Fibroblast of the aortic adventitia (primary cell): ENCODE measurements at places on chromosomes 2 and 18. TPM values are rescaled to one million over a fixed set of nuclear protein-coding genes. Genes with fewer than 3 reads are reported as not detected.

SLC9A2 gene
- total RNA-seq: under 0.01 TPM in 1 of 2 replicates, not detected in the other

ARPC2 gene
- 121 and 368 TPM in 2 replicates for total RNA-seq

PID1 gene
- total RNA-seq: 0.57 and 13.0 TPM in 2 replicates

CD8A gene
- not detected in 2 replicates for total RNA-seq

CMPK2 gene
- 1.9 and 11.0 TPM in 2 replicates for total RNA-seq

HSPE1 gene
- total RNA-seq: 66.3 and 98.5 TPM in 2 replicates

XPO1 gene
- 201 and 220 TPM in 2 replicates for total RNA-seq

G6PC2 gene
- not detected in 2 replicates for total RNA-seq

SPATA3 gene
- total RNA-seq: not detected in 2 replicates

SPP2 gene
- total RNA-seq: 0.36 TPM in 1 of 2 replicates, not detected in the other

PLEK gene
- under 0.01 TPM in 1 of 2 replicates, not detected in the other for total RNA-seq

RNU2-63P gene
- not detected in 2 replicates for total RNA-seq

NAPG gene
- 44.6 and 73.6 TPM in 2 replicates for total RNA-seq

RAMP1 gene
- 3.1 and 3.4 TPM in 2 replicates for total RNA-seq

FAM117B gene
- 4.7 and 5.5 TPM in 2 replicates for total RNA-seq

PDE1A gene
- 18.7 and 34.9 TPM in 2 replicates for total RNA-seq

EIF2AK2 gene
- total RNA-seq: 38.8 and 53.8 TPM in 2 replicates

SMAD7 gene
- 10.5 and 27.2 TPM in 2 replicates for total RNA-seq

ZNF396 gene
- 2.0 and 2.4 TPM in 2 replicates for total RNA-seq

GPR55 gene
- under 0.01 TPM in 1 of 2 replicates, not detected in the other for total RNA-seq

OR6B2 gene
- not detected in 2 replicates for total RNA-seq

EFEMP1 gene
- 652 and 1,009 TPM in 2 replicates for total RNA-seq

KATNAL2 gene
- total RNA-seq: 2.7 and 10.4 TPM in 2 replicates

TMEM178A gene
- 0.36 TPM in 1 of 2 replicates, not detected in the other for total RNA-seq

CTAGE1 gene
- not detected in 2 replicates for total RNA-seq

MLPH gene
- 5.2 and 6.1 TPM in 2 replicates for total RNA-seq

DUSP19 gene
- total RNA-seq: 1.6 and 4.8 TPM in 2 replicates

MERTK gene
- total RNA-seq: 0.65 and 2.4 TPM in 2 replicates

HAAO gene
- total RNA-seq: 0.90 and 5.4 TPM in 2 replicates

TUBA4B gene
- not detected in 2 replicates for total RNA-seq

CERKL gene
- 0.27 TPM in 1 of 2 replicates, not detected in the other for total RNA-seq

CRACDL gene
- not detected in 2 replicates for total RNA-seq

EGR4 gene
- total RNA-seq: not detected in 2 replicates

MC5R gene
- total RNA-seq: not detected in 2 replicates

KCNS3 gene
- total RNA-seq: 0.36 TPM in 1 of 2 replicates, not detected in the other

PUS10 gene
- total RNA-seq: 7.7 and 8.8 TPM in 2 replicates

GALR1 gene
- total RNA-seq: under 0.01 TPM in 1 of 2 replicates, not detected in the other

NPHP1 gene
- total RNA-seq: 11.8 and 11.9 TPM in 2 replicates

ATP6V1C2 gene
- total RNA-seq: not detected in 2 replicates

RAB10 gene
- total RNA-seq: 234 and 357 TPM in 2 replicates

CXCR4 gene
- total RNA-seq: 0.27 and 1.2 TPM in 2 replicates

MEIS1 gene
- total RNA-seq: 65.0 and 78.2 TPM in 2 replicates
